ENCODE measurements at places on chromosomes 11 and 22. TPM values are rescaled to one million over a fixed set of nuclear protein-coding genes. Genes with fewer than 3 reads are reported as not detected.

DNA sequence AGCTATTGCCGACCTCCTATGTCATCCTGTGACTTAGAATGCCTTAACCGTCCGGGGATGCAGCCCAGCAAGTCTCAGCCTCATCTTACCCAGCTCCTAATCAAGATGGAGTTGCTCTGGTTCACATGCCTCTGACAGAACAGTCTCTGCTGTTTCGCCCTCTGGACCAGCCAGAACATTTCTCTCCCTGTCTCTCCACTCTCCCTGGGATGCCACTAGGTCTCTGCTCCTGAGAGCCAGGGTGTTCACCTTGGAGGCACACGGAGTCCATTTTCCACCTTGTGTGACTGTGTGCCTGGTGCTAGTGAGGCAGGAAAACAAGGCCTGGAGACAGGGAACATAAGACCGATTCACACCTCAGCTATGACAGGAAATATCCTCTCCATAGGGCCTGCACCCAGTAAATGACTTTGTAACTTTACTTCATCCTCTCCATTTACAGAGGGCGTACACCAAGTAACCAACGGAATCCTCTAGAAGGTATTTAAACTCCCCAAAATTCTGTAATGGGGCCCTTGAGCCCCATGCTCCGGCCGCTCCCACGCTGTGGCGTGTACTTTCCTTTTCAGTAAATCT, 16.8 kb upstream of the B4GALNT4 start:
- no peak for DNase-seq

CXCR5 gene
- not detected for polyA plus RNA-seq

DNA sequence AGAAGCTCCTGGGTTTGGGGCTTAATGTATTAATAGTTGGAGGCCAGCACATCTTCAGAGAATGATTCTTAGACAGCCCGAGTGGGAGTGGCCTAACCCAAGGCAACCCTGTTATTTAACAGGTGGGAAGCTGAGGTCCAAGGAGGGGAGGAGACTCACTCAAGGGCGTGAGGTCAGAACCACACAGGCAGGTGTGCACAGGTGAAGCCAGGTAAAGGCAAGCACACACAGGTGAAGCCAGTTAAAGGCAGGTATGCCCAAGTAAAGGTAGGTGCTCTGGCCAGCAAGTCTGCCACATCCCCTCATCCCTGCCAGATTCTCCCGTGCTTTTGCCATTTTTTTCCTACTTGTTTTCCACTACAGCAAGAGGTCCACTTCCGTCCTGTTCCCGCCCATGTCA, 2.9 kb upstream of the SHANK2 start:
- DNase-seq, result no peak

GRCh38 chr22:36910461-36910860, 3.0 kb upstream of the CSF2RB start:
- no peak for DNase-seq

HORMAD2 gene
- polyA plus RNA-seq, result not detected

DNA sequence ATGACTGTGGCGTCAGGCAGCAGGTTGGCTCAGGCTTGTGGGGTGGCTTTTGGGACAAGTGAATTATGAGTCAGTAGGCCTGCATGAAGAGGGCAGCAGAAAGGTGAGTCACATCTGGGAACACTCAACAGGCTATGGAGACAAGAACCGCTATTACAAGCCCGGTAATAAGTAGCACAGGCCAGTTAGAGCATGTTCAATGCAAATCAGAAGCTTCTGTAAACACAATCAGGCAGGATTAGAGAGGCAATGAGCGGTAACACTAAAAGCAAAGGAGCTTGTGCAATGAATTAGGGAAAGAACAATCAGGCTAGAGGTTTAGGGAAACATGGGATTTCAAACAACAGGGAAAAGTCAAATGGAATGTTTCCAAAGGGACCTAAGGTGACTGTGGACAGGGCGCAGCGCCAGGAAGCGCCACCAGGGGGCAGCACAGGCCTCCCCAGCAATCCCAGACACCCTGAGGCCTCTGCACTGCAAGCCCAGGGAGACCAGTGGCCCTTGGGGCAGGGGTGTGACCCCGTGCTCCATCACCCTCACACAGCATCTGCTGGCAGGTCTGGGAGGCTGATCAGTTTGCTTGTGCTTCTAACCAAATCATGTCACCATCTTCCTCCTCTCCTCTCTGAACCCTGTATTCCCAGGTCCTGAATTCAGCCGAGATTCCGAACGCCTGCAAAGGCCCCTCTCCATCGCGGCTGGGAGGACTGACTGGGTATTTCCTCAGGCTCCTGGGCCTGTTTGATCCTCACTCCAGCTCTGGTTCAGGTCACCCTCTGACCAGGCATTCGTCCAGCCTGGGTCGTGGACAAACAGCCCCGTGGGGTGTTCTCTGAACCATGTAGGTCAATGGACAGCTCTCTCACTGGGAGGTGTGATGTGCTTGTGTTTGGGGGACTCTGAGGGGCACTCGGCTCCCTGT, 50.0 kb downstream of the C11orf58 start:
- peak; percentile 41 for DNase-seq

GAB4 gene
- polyA plus RNA-seq, result 0.14 TPM

MS4A12 gene
- polyA plus RNA-seq, result not detected

DNA sequence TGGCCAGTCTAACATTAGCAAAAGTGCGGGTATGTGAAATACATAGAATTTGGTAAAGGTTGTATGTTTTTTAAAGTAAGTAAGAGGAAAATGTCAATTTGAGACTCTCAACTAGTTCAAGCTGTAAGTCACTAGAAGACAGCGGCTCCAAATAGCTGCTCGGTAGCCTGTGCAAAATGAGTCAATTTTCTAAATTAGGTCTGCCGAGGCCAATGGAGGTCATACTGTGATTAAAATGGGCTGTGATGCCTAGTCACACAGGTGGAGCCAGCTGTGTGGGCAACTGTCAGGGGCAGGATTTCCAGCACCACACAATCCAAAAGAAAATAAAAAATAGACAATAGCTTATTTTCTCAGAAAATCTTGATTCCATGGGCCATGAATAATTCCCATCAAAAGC, 32.3 kb downstream of the KCNA4 start:
- DNase-seq, result no peak

GRCh38 chr11:1126491-1126926, 31.2 kb upstream of the MUC5AC start:
- DNase-seq, result no peak

GRCh38 chr11:120775986-120776951, 247.6 kb upstream of the TBCEL start:
- DNase-seq, result no peak

DNA sequence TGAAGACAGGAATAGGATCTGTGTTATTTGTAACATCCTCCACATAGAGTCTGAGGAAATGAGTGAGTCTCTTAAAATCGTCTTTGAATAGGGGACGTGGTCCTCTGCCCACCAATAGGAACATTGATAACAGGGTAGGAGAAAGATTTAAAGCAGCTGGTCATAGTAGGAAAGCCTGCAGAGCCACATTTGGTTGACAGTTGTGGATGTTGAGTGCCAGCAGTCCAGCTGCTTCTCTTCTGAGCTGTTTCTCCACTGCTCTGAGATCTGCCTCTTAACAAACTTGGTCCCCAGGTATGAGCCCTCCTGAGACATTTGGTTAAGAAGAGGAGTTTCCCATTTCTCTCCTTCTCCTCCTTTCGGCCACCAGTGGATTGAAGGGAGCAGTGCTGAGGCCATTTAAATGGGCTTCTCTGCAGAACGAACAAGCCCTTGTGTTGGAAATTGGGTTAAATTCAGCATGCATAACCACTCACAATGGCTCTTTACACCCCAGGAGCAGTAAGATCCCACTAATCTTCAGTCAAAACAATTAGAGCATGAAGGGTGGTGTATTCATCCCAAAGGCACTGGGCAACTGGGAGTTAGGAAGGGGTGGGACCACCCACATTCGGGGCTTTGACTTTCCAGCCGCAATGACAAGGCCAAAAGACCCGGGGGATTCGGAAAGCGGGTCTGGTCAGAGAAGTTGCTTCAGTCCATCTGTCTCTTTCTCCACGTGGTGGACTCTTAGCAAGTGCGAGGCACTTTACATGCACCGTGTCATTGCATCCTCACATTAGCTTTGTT, 32.3 kb downstream of the MIAT start:
- DNase-seq, result no peak

GRCh38 chr11:125750629-125751028, 4.5 kb downstream of the PATE1 start:
- DNase-seq, result no peak

GRCh38 chr11:101576456-101576855, 7.4 kb downstream of the TRPC6 start:
- no peak for DNase-seq

DNA sequence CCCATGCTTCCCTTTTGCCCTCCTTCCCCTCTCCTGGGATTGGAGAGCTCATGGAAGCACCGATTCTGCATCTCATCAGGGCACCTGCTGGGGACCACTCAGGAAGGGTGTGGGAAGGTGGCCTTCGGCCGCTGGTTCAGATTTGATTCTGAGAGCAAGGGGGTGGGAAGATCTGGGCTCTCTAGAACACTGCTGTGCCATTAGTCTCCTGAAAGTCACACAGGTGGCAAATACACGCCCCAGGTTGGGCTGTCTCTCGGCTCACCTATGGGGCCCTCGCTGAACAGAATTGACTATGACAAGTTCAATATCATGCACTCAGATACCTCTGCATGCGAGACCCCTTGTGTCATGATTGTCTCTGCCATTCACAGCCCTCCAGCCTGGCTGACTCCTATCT, 12.8 kb upstream of the APOBEC3A start:
- no peak for DNase-seq

DNA sequence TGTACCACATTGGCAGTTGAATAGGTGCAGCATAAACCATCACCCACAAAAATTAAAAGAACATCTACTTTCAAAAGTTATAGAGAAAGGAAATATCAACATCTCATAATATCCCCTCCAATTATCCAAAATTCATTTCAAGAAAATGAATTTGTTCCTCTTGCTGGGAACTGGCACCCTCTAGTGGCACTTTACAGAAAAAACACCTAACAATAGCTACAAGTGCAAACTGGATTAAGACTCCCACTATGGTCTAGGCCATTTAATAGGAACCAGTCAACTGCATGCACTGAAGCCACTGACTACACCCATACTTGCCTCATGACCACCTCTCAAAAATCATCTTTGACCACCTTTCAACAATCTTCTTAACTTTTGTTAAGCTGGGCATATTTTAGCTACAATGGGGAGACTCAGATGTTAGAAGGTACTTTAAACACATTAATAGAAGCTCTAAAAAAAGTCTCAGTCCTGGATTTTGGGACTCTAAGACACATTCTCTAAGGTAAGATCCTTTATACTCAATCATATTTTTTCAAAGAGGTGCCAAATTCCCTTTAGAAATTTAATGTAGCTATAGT, 17.3 kb downstream of the TRAF6 start:
- DNase-seq, result peak; percentile 20

DNA sequence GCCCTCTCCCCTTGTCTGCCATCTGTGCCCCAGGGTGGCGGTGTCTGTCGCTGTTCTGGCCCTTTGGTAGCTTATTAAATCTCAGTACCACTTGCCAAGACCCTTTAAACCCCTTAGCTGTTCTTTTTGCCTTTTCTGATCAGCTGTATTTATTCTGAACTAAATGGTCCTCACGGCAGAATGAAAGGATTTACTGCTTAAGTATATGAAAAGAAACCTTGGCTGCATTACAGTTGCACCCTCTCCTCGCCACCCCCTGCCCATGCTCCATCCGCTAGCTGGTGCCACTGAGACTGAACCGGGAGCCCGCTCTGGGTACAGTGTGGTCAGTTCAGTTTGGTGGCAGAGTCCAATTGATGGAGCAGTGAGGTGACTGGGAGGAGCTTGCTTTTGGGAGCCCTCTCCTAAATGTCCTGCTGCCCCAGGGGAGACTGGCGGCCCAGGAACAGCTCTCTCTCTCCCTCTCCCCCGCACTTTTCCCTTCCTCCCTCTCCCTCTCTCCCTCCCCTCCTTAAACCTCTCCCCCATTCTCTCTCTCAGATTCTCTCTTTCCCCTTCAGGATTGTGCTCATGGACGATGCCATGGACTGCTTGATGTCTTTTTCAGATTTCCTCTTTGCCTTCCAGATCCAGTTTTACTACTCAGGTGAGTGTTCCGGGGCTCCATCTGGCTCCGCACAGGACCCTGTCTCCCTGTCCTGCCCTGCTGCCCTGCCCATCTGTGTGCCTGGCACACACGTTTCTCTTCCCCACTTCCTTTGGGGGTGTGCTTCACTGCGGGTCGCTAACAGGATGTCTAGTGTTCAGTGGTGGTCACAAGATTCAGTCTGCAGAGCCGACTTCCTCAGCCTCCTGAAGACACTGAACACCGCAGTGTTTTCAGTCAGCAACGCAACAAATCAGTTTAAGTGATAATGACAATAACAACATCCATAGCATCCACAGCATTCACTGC, 21.8 kb downstream of the ARFGAP2 start:
- no peak for DNase-seq

TBX1 gene
- polyA plus RNA-seq, result 0.64 TPM

OSBP2 gene
- 5.9 TPM for polyA plus RNA-seq

IGSF9B gene
- 9.9 TPM for polyA plus RNA-seq

GRCh38 chr11:7056828-7057513, 31.8 kb upstream of the RBMXL2 start:
- DNase-seq, result no peak

OR51B5 gene
- polyA plus RNA-seq, result 0.59 TPM

DNA sequence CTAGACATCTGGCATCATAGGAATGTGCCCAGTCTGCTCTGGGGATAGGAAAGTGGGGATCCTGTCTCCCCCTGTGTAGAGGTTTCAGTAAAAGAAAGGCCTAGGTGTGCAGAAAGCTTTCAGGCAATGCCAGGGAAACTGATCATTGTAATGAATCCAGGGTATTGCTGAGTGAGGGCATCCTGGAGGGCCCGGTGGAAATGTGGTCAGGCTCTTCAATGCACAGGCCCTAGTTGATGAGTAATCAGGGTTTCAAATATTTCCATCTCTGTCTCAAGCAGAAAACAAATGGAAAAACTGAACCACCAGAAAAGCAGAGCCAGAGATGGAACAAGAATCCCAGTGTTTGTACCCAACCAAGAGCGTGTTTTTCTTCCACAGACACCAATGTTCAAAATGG, 2.0 kb downstream of the CD3E start:
- DNase-seq, result no peak

DNA sequence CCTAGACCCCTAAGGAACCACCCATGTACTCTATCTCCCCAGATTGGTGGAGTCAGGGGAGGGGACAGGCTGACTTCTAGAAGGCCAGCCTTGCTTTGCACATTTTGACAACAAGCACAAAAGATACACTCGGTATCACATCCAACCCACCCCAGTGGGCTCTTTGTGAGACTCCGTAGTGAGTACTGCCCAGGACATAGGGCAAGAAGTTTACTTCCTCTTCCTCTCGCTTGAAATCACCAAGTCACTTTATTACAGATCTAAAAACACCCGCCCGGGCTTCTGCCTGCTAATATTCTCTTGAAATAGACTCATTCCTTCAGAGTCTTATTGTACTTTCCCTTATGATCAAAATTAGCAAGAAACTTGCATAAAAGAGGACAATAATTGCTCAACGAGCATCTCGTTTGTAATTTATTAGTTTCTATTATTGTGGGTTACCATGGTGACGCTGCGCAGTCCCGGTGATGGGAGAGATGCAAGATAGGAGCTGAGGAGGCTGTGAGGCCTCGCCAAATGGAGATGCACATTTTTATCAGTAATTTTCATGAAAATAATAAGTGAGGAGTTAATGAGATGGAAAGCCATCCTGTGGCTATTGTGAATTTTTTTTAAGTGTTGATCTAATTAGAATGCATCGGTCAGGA, 96.9 kb downstream of the FEZ1 start:
- DNase-seq, result no peak

Measured in renal pelvis (tissue), 12 donors.